ENCODE measurements at places on chromosomes 4 and X. TPM values are rescaled to one million over a fixed set of nuclear protein-coding genes. Genes with fewer than 3 reads are reported as not detected.

GRCh38 chr4:147674496-147674895 lies 9.5 kb downstream of the PRMT9 start:
- DNase-seq, result no peak

- no peak for DNase-seq
Measured at GRCh38 chr4:118918388-118918787, 29.7 kb downstream of the SYNPO2 start.

GRCh38 chr4:154593868-154594267 lies 3.3 kb upstream of the FGA start:
- no peak for DNase-seq

DNA sequence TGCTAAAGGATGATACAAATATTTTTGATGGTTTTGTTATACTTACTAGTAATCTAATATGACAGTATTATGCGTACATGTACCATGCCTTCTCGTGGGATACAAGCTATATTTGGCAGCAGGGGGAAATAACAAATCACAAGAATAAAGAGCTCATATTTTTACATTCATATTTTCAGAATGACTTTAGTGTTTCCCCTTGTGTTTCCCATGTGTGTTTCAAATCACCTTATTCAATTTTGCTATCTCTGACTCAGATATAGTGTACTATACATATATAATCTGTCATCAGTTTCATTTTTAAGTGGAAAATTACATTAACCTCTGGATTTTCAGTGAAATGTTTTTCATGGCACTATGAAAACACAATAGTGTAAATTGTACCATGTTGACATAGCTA lies 146.8 kb downstream of the RPA4 start:
- DNase-seq, result no peak

DNA sequence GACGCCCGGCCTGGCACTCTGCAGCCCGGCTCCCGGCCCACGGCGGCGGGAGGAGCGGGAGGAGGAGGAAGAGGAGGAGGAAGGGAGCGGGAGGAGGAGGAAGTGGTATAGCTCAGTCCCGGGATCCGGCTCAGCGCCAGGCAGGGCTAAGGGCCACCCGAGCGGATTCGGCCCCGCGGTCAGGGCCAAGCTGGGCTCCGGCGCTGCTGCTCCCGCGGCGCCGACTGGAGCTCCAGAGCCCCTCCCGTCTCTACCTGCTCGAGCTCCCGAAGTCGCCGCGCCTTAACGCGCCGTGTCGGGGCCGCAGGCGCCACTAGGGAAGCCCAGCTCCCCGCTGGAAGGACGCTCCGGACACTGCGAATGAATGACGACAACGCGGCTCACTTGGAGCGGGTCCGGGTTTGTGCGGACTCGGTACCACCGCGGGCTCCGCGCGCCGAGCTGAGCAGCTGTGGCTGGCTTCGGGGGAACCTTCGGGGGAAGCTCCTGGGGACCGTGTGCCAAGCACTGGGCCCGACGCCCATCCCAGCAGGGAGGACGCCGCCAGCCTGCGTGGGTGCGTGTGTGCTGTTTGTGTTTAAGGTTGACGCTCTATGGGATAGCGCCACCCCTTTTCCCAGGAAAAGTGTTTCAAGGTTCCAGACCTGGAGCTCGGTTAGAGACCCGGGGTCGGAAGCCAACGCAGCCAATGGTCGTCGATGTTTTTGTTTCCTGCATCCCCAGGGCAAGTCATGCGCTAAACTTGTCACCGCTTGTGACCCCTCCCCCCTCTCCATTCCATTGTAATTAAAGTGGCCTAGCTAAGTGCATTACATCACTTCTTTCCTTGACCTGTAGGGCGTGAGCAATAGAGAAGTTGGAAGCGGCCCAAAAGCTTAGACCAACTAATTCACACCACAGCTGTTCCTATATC lies at the start of gene TBC1D9:
Gene TBC1D9, minus strand, starts transcription at position 67 of the 913 bp plus-strand sequence. CDS start 340 bp downstream, outside the sequence.
- DNase-seq, result peak; percentile 86

GRCh38 chr4:48603366-48604003 lies 113.4 kb downstream of the ZAR1 start:
- no peak for DNase-seq

DNA sequence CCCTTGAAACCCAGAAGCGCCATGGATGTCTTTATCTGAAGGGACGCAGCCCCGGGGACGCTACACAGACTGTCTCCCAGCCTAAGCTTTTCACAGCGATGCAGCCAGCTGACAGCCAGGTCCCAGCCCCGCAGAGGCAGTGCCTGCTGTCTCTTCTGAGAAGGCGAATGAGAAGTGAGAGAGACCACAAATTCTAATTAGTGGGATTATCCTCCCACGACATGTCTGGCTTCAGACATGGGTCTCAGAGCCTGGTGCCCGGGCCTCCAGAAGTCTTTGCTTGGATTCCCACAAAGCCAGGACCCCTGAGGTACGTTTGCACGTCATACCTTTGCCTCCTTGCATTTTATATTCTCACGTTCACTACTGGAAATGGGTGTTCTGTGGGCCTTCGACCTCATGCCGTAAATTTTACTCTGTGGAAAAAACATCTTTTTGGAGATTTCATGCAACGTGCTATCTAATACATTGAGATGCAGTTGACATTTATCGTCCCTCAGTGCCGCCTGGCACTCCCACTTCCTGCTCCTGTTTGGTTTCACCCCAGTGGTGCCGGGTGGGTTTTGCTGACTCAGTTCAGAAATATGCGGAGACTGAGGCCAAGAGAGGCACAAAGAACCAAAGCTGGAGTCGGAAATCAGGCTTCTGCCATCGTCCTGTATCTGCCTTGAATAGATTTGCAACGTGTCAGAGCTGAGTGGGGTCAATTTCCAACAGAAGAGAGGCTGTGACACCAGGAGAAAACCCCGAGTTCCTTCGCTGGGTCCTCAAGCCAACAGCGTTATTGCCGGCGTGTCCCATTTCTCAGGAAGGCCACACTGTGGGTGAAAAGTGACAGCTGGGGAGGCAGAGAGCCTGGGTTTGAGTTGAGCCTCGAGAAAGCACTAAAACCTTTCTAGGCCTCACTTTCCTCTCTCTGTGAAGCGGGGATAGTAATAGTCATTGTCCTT lies 114.4 kb downstream of the STK32B start:
- DNase-seq, result no peak

DNA sequence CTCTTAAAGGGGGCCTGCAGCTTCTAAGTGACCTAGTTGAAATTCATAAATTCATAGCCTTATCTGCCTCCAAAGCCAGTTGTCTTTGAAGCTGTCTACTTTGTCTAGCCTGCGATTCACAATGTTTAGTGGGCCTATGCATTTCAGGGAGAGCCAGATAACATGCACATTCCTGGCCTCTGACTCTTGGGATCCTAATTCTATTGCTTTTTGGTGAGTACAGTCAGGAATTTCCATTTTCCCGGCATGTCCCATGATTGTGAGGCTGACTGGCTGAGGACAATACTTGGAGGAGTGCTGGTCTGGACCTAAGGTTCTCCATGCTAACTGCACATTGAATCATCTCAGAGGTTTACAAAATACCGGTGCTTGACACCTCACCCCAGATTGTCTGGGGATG lies 155.0 kb downstream of the MSL3 start:
- no peak for DNase-seq

DNA sequence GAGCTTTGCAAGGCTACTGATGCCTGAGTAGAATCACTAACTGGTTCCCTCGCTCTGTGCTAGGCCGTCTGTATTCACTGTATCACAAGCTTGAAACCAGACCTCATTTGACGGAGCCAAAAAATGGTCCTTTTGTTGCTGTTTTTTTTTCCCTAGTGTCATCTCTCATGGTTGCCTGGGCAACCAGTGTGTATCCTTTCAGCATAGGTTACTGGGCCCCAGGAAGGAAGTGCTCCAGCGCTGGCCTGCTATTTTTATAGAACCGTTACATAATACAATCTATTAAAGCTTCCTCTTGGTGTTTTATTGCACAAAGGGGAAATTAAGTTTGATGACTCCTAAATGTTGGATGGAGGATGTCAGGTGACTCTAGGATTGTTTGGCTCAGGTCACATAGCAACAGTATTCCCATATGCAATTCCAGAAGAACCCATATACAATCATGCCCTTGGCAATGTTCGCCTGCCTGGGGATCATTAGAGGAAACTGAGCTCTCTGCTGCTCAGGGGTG lies 220.4 kb downstream of the SPRY1 start:
- no peak for DNase-seq

Gene GAGE12J
- total RNA-seq, result not detected

Gene SERTM2
- total RNA-seq, result not detected

Gene LRBA
- 79.8 TPM for total RNA-seq

All from HCT116 (cell line).